Esophagus squamous epithelium (tissue), 5 donors: ENCODE measurements at places on chromosomes 2 and 18.

- no peak for DNase-seq
Measured at GRCh38 chr18:63105636-63106316, 213.8 kb downstream of the BCL2 start.

- no peak for DNase-seq
Measured at GRCh38 chr2:31889044-31889443, 121.8 kb downstream of the MEMO1 start.

DNA sequence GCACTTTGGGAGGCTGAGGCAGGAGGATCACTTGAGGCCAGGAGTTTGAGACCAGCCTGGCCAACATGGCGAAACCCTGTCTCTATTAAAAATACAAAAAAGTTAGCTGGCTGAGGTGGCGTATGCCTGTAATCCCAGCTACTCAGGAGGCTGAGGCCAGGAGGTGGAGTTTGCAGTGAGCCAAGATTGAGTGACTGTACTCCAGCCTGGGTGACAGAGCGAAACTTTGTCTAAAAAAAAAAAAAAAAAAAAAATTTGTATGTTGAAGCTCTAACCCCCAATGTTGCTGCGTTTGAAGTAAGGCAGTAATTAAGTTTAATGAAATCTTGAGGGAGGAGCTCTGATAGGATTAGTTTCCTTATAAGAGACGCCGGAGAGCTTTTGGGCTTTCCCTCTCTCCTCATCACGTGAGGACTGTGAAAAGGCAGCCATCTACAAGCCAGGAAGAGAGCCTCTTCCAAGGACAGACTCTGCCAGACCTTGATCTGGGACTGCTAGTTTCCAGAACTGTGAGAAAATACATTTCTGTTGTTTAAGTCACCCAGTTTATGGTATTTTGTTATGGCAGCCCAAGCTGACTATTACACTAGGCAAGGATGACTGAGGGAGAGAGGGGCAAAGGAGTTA lies 11.5 kb upstream of the PNPT1 start:
- no peak for DNase-seq

- no peak for DNase-seq
Measured at GRCh38 chr2:164846276-164846675, 4.7 kb upstream of the COBLL1 start.

- no peak for DNase-seq
Measured at GRCh38 chr2:217026161-217026560, 166.3 kb upstream of the TNP1 start.

GRCh38 chr2:36538335-36538734 lies 59.6 kb downstream of the FEZ2 start:
- DNase-seq, result no peak

DNA sequence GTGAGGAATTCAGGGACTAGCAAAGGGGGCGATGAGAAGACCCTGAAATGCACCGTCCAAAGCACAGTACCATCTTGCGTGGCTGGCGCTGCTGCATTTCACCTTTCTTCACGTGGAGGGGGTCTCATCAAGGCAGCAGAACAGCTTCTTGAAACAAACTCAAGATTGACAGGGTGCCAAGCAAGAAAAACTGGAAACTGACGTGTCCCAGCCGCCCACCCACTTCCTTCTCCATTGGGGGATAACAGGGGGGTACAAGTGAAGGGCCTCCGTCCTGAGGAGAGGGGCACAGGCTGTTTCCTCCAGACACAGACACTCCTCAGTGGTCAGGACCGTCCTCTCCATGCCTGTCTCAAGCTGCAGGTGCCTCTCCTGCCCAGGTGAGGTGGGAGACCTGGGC lies 32.5 kb downstream of the HDAC4 start:
- no peak for DNase-seq

DNA sequence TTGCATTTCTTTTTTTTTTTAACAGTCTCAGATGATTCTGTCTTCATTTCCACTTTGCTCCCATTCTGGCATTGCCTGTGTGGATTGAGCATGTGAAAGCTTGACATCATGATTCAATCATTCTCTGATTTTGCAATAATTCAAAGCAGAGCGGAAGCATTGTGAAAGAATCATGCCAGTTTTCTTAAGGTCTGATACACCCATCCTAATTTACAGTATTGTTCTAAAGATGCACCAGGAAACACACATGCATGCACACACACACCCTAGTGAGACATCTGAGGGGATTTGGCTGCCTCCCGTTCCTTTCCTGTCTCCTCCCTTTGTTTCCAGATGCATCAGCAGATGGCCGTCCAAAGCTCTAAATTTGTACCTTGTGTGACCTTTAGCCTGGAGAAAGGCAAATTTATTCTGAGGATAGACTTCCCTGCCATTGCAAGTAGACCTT lies 97.3 kb downstream of the FMNL2 start:
- no peak for DNase-seq

- DNase-seq, result no peak
Measured at GRCh38 chr2:86485802-86486201, 44.6 kb downstream of the KDM3A start.

DNA sequence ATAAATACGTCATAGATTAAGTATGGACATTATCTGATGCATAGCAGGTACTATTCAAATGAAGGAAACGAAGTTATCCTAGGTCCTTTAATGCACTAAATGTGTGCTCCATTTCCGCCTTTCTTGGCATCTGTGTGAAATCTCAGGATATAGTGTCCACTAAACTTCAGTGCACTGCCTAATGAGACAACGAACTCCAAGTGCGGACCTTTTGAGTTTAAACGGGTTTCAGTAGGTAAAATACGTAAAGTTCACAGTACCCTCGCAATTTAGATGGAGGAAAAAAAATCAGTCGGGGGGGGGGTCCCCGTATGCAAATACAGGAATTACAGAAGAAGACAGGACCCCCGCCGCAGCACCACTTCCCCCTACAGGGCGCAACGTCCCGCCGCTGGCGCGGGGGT lies 729 bp upstream of the REL start:
- no peak for DNase-seq

DNA sequence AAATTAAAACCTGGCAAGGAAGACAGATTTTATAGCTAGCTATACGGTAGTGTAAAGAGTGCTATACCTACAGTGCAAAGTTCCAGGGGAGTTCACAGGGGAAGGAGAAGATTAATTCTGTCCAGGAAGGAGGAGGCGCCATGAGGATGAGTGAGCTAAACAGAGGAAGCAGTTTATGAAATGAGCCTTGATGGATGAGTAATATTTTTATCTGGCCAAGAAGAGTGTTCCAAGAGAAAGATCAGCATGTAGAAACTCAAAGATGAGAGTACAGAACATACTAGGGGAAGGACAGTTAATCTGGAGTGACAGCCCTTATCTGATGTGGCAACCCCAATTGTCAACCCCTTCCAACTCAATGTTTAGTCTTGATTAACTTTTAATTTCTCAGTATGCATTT lies 54.8 kb downstream of the CDH20 start:
- DNase-seq, result no peak

DNA sequence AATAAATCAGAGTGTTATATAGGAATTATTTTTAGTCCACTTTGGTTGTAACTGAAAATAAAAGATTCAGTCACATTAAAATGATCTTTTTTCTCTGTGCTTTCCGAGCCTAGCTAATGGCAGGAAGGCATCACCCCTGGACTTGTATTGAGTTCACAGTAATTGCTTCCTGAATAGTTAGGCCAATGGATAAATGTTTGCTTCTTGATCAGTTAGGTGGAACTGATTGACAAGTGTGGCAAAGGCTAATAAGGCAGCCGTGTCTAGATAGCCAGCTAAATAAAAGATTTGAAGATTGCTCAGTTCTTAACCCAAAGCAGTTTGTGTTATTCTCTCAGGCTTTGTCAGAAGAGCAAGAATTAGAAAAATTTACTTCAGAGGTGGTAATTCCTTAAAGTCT lies 20.8 kb downstream of the FAM171B start:
- DNase-seq, result no peak

DNA sequence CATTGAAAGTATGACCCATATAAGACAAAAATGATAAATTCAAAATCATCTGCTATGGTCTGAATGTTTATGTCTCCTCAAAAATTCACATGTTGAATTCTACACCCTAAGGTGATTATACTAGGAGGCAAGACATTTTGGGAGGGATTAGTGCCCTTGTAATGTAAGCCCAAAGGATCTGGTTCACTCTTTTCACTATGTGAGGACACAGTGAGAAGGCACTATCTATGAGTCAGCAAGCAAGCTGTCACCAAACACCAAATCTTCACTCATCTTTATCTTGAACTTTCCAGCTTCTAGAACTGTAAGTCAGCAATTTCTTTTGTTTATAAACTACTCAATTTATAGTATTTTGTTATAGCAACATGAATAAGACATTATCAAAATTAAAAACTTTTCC lies 284.7 kb upstream of the ZC3H15 start:
- DNase-seq, result no peak

DNA sequence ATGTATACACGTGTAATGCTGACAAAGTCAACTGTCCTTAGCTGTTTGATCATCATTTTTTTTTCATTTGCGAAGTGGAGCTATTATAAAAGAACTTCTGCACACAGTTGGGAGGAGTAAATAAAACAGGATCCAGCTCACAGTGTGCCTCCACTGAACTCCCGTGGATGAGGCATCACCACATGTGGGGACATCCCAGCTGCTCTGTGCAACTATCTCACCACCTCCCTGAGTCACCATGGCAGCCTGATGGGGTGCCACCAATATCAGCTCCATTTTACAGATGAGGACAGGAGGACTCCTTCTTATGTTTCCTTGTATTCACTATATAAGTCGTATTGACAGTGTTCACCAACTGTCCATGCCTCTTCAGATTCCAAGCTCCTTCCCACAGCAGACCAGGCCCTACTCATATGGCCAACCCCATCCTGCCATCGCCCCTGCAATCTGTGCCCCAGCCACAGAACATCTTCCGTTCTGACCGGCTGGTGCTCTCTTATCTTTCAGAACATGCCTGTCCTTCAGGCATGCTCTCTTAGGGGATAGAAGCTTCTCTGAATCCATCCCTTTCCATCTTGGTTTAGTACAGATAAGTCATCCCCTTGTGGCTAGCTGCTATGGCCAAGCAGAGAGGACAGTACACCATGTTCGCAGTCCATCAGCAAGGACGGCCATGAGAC lies 288.1 kb downstream of the RNF144A start:
- DNase-seq, result no peak
